ENCODE measurements at places on chromosomes 7 and 10.

DNA sequence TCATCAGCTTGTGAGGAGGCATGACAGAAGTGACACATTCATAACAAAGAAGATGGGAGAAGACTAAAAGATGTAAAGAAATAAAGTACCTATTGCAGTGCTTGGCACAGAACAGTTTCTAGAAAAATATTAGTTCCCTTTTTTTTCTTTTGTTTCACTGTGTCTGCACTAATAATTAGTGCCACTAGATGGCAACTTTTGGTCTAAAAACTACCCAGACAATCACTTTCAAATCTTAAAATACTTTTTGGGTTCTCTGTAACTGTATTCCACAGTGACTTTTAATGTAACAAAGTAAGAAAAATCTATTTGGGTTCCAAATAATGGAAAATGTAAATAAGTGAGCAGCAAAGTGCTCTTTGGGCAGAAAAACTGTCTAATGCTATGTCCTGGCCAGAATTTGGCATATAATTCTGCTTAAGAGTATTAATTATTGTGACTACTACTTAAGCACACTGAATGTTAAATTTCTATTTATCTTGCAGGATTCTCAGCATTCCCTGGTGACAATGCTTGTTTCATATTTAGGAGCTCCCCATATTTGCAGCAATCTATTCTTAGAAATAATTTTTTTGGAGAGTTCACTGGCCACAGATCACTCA lies 134.8 kb upstream of the KIF5B start:
- peak; percentile 56 for DNase-seq

DNA sequence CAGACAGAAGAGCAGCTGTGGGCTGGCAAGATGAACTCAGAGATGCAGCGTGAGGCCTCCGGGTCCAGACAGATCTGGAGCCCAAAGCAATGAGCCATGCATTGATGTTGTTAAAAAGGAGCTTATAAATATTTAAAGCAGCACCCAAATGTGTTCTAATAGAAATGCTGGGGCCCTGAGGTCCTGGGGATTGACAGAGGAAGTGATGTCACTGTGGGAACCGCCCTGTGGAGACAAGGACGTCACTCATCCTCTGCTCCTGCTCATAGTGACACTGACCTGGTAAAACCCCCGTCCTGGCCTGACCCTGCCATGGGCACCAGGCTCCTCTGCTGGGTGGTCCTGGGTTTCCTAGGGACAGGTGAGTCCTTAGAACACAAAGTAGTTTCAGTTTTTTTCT lies 197.0 kb upstream of the PRSS58 start:
- DNase-seq, result no peak

DNA sequence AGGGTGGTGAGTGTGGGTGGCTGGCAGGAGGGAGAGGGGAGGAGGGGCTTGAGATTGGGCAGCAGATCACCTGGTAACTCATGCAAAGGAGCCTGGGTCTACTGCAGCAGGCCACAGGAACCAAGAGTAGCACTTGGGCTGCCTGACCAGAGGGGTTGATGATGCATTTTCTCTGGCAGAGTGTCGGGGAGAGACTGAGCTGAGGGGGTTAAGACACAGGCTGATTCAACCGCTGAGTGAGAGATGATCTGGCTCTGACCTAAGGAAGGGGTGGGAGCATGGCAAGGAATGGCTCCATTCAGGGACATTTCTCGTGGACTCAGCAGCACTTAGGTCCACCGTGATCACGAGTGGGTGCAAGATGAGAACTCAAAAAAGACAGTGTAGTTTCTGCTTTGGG lies 115.5 kb upstream of the STK17A start:
- no peak for DNase-seq

- DNase-seq, result no peak
Measured at GRCh38 chr7:43761938-43762692, 3.6 kb downstream of the BLVRA start.

DNA sequence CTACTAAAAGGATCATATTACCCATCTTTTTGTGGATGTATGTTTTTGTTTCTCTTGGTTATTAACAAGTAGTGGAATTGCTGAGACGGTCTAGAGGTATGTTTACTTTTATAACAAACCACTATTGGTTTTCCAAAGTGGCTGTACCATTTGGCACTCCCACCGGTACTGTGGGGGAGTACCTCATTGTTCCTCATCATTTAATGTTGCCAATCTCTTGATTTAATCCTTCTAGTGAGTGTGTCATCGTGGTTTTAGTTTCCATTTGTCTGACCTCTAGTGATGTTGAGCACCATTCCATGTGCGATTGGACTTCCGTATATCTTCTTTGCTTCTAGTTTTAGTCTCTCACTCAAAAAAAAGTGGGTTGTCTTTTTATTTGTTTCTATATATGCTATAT lies 50.4 kb downstream of the RBM33 start:
- DNase-seq, result peak; percentile 19

DNA sequence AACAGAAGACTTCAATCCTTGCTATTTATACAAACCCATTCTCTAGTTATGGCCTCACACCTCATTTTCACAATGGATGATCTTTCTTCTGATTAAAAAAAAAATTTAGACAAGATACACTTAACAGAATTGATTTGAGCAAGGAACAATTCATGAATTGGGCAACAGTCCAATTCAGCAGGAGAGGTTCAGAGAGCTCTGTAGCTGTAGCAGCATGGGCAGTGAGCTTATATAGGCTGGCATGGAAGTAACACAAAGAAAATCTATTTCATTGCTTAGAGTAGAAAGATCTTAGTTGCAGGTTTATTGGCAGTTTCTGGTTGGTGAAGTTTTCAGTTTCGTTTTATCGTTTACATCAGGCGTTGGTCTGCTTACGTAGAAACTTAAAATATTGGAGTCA lies 23.0 kb upstream of the LRGUK start:
- DNase-seq, result no peak

DNA sequence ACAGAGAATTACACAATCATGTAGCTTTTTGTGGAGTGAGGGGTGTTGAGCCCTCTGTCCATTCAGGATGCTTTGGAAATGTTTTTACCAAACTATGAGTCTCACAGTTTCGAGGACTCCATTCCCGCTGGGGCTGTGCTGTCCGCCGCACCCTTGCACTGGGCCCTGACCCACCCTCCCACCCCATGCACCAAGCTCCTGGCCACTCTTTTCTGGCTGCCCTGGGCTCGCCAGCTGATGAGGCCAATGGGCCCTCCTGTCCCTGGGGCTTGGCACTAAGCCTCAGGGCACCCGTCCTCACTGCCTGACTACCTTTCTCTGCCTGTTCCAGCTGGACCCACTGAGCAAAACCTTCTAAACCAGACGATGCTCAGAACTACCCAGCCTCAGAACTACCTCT lies 332.1 kb downstream of the PTPRN2 start:
- no peak for DNase-seq

DNA sequence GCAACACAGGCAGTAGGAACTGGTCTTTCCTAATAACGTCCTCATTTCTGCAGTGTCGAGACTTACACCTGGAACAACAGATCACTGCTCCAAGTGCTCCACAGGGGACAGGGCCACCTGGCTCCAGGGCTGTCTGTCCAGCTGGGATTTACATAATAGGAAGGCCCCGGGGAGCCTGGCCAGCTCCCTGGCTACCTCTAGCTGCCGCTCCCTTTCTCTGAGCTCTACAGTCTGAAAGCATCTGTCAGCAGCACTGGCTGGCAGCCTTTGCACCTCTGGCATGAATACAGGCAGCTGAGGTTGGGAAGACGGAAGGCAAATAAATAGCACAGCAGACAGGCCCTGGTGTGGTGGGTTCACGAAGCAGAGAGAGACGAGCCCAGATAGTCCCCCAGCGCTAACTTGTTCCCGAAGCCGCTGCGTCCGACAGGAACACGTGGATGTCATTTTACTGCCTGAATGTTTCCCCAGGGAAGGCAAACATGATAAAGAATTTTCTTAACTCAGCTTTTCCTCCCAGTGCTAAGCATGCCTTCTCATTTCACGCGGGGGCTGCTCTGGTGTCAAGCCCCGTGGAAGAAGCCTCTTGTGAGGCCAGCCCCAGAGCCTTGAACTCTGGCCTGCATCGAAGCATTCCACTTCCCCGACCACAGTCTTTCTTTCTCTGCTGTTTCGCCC lies 105.4 kb downstream of the ITIH5 start:
- DNase-seq, result peak; percentile 73

DNA sequence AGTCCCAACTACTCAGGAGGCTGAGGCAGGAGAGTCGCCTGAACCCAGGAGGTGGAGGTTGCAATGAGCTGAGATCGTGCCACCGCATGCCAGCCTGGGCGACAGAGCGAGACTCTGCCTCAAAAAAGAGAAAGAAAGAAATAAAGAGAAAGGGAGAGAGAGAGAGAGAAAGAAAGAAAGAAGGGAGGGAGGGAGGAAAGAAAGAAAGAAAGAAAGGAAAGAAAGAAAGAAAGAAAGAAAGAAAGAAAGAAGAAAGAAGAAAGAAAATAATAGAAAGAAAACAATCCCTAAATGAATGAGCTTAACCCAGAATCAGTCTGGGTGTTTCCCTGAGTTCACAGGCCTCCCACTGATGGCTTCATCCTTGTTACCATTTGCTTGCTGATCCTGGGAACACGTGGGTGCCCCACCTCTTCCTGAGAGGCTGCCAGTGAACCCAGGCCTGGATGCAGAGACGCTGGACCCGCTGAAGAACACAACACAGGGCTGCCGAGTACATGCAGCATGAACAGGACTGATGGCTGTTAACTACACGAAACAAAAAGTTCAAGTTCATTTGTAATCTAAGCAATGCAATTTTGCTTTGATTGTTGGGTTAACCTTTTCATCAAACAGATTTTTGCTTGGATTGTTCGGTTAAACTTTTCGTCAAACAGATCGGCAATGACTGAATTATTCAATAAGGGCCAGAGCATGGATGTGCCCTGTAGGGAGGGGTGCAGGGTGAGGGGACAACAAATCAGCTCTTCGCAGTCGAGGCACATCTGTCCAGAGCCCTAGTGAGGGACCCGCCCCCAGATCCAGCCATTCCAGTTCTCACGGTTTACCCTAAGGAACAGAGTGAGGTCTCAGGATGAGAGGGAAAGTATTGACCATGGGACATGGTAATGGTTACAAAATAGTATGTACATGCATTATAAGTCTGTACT lies 11.5 kb downstream of the NPFFR1 start:
- no peak for DNase-seq

DNA sequence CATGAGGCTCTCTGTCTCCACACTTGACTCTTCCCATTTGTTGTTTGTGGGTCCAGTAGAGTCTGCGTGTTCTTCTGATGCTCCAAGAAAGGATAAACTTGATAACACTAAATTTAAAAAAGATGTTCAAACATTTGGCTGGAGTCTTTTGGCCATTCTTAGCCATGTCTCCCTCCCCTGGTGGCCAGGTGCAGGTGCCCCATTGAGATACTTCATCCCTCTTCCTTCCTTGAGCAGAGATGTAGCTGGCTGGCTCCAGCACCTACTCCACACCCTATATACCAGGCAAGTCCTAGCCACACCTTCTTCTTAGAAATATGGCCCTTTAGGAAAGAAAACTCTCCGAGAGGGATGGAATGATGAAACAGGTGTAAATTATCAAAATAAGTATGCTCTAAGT lies 103.2 kb upstream of the GJD4 start:
- DNase-seq, result no peak

DNA sequence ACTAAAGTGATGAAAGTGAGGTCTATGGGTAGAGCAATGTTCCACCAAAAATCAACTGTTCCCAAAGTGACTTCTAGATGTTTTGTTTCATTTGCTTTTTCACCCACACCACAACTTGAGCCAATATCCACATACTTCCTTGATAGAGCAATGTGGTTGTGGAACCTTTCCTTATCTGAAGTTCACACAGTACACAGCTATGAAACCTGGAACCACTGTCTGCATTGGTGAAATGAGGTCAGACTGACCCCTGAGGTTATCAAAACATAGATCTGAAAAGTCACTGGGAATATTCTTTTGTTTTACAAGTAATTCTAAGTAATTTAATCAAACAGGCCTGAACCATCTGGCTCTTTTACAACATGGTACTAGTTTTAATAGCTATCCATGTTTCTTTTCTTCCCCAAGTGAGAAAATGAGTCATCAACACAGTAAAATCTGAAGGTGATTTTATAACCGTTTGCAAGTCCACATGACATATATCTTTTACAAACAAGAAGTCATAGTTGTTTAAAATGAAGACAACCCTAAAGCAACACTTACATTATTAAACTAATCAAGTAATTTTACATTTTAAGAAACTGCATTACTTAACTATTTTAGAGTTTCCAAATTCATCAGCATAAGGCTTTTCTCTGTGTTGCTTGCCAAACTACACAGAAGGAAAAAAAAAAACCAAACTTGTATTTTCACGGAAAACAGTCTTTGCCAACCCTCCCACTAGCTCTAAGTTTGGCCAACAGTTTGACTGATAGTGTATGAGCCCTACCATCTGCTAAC lies 80.3 kb downstream of the LRRC17 start:
- DNase-seq, result peak; percentile 97

DNA sequence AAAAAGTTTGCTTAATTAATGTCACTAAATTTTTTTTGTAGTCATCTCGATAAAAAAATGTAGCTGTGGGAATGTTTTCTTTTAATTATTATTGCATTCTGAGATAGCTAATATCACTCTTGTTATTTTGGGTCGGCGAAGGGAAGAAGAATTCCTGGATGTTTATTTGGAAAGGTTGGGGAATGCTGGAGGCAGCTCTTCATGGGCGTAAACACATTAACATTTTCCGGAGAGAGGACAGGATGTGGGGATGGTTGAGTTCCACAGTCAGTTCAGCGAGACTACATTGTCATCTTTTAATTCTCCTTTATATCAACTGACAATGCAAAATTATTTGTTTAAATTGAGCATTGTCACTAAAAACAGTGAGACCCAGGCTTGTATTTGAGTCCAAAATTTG lies 72.5 kb downstream of the RAMP3 start:
- no peak for DNase-seq

- no peak for DNase-seq
Measured at GRCh38 chr10:29879862-29880261, 179.5 kb downstream of the JCAD start.

DNA sequence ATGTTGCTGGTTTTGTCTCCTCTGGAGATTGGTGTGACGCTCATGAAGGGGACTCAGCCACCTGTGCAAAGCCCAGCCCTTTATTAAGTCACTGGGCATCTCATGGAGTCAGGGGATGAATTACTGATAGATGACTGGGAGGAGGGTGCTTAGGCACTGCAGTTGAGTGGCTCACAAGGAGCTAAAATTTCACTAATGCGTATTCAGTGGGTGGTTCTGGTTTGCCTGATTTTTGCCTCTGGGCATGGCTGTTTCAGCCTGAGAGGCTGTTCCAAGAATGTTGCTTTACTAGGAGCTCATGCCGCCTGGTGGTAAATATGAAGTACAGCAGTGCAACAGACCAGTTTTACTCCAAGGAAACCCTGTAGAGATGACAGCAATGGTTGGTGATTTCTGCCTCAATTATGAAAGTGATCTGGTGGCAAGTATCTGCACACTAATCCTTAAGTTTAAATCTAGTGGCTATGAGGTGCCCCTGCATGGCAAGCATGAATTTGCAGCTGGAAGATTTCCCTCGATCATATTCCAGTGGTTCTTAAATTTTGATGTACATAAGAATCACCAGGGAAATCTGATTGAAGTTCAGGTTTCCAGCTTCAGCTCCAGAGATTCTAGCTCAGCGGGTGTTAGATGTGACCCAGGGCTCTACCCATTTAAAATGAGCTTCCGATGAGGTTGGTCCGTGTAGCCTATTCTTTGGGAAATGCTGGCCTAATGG lies 19.9 kb downstream of the ACTA2 start:
- peak; percentile 84 for DNase-seq

- no peak for DNase-seq
Measured at GRCh38 chr7:8499128-8499527, 65.7 kb downstream of the NXPH1 start.

GRCh38 chr10:46236941-46237681 lies 49.7 kb upstream of the ANTXRL start:
- DNase-seq, result no peak

GRCh38 chr10:125976960-125977605 lies 80.7 kb downstream of the FANK1 start:
- DNase-seq, result no peak

- DNase-seq, result no peak
Measured at GRCh38 chr7:70448312-70448906, 683.5 kb upstream of the GALNT17 start.

All from cardiac muscle cell (in vitro differentiated cells and primary cell).